Activated CD4-positive, alpha-beta T cell treated with anti-CD3 and anti-CD28 coated beads for 4 hours (primary cell): ENCODE measurements at places on chromosomes 4 and X.

- DNase-seq = no peak
Measured at GRCh38 chr4:125262079-125262478, 52.7 kb upstream of the FAT4 start.

DNA sequence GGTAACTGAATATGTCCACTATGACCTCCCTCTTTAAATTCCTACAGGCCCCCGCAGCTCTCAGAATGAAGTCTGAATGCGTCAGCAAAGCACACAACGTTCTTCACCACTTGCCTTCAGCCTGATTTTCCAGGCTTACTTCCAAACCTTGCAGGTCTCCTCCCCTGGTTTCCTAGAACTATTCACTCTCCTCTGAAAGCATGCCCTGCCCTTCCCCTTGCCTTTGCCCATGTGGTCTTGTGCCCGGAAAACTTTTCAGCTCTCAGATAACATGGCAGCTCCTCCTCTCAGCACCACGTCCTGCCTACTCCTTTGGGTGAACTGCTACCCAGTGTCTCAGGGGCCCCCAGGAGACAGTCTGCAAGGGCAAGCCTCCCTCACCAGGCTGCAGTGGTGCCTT is 268.5 kb upstream of the LDB2 start:
- no peak for DNase-seq

DNA sequence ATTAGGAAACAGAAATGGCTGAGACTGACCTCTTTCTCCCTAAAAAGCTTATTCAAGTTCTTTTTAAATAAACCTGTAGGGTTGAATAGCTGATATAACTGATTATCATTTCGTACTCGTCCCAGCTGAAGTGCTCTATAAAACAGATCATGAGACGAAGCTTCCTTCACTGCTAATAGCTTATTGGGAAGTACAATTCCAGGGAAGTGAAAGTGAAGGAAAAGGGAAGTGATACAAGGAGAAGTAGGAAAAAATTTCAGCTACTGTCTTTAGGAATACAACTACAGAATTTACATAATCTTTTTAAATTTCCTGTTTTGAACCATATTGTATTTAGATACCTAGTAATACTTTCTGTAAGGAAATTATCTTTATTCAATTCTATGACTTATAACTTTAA is 103.0 kb downstream of the SNCA start:
- no peak for DNase-seq

GRCh38 chrX:134181275-134181660 is 55.7 kb upstream of the CCDC160 start:
- no peak for DNase-seq

GRCh38 chr4:65911720-65912119 is 241.4 kb upstream of the EPHA5 start:
- DNase-seq = no peak

DNA sequence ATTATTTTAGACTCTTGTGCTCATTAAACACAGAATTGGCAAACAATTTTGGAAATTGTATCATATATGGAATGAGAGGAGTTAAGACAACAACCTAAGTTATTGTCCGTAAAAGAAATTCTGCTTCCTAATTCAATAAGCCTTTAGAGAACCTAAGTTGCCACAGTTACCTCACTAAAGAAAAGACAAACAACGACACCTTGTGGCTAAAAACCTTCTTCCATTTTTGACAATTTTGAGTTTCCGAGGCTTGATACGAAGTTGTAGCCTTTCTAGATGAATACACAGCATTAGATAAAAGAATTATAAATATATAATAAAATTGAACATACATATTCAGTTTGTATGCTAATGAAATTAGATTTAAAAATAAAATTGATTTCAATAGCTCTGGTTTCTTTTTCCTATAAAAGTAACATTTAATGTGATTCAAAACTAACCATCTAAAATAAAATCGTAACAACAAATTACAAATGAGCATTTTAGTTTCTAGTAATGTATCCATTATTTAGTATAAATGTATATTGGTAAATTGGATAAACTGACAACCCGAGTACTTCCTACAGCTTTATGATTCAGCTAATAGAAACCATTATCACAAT is 275.1 kb downstream of the GPM6A start:
- DNase-seq = no peak

- DNase-seq = no peak
Measured at GRCh38 chrX:2848871-2849301, 20.2 kb downstream of the GYG2 start.

- no peak for DNase-seq
Measured at GRCh38 chrX:1725472-1725871, 110.6 kb downstream of the ASMT start.

GRCh38 chr4:95432466-95432865 is 116.3 kb downstream of the UNC5C start:
- no peak for DNase-seq

- no peak for DNase-seq
Measured at GRCh38 chr4:105236202-105236915, 89.7 kb downstream of the TET2 start.

DNA sequence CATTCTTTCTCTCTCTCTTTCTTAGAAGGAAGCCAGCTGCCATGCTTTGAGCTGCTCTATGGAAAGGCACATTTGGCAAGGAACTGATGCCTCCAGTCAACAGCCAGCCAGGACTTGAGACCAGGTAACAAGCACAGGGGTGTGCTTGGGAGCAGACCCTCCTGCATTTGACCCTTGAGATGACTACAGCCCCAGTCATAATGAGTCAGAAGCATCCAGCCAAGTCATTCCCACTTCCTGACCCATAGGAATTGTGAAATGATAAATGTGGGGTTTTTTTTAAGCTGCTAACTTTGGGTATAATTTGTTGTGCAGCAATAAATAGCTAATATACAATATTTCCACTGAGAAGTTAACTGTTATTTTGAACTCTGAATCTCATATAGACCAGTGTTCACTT is 446.9 kb downstream of the GRXCR1 start:
- no peak for DNase-seq

GRCh38 chr4:3406431-3406830 is 35.3 kb upstream of the HGFAC start:
- DNase-seq = no peak

GRCh38 chr4:112386071-112386470 is 88.9 kb downstream of the ALPK1 start:
- DNase-seq = no peak

- no peak for DNase-seq
Measured at GRCh38 chrX:148917441-148917840, 417.0 kb downstream of the AFF2 start.

- no peak for DNase-seq
Measured at GRCh38 chr4:85555206-85555605, 80.3 kb downstream of the ARHGAP24 start.

DNA sequence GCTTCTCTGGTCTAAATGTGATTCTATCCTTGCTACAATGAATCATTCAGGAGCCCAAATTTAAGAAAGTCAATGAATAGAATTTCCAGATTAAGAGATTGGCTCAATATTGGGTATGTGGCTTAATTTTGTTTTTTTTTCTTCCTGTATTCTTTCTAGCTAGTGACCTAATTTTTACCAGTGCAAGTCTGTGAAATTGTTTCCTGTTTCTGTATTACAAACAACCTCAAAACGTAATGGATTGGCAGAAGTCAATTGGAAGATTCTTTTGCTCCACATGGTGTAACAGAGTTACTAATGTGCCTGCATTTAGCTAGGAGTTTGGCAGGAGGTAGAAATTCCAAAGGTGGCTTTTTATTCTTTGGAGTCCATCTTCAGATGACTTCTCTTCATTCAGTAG is 17.6 kb downstream of the DYNLT3 start:
- no peak for DNase-seq

GRCh38 chrX:63927848-63928247 is 142.8 kb upstream of the ARHGEF9 start:
- no peak for DNase-seq

DNA sequence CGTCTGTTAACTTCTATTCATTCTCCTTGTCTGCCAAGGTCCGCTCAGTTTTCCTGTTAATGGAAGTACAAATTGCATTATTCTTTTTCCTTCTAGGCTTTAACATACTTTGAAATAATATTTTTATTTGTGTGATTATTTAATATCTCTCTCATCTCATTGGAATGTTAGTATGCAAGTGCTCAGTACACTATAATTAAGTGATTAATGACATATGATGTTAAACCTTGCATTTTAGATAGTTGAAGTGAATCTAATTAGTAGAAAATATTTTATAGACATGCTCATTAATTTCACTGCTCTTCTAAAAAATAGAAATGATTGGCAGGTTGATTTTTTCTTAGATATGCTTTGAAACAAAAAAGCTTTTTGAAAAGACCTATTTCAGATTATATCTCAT is 1079.8 kb downstream of the RAPGEF2 start:
- no peak for DNase-seq

DNA sequence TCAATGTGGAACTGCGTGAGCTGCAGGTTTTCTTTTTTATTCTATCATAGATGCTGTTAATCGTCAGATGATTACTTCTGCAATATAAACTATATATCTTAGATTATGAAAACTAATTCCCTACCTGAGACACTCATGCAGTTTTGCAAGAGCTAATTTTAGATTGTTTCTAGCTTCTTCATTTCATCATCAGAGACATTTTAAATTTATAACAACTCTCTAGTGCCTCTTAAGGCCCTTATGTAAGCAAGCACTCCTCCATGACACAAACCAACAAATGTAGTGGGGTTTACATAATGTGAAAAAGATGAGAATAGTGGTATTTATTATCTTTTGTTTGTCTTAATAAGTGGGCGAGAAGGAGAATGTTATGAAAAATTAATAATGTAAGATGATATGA is 170.2 kb upstream of the ETNPPL start:
- no peak for DNase-seq

DNA sequence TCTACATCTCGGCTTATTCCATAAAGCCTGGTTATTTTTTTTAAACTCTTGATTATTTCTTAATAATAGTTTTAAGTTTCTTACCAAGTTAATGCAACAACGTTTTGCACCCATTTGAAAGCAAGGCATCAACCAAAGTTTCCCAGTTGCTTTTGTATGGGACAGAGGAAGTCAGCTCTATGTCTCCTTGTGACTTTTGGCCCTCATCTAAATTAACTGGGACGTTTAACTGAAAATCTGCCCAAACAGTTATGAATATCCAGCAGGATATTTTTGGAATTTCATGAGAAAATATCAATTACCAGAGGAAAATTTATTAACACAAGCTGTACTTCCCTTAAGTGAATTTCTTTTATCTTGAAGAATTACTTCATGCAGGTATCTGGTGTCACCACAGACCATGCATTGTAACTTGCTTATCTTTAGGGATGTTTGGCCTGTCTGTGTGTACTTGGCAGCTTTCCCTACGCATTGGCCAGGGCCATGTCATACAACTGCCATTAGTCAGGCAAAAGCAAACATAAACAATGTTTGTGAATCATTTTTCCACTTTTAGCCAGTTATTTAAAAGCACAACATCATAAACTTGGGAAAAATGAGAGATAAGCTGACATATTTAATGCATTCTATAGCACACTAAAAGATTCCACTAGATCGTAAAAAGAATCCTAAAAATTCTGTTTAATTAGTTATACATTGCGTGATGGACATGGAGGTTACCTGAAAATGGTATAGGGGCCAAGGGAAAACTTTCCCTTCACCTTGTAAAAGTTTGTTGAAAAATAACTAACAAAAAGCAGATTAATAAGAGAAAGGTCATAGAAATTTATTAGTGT is 101.4 kb upstream of the PDE5A start:
- no peak for DNase-seq

GRCh38 chrX:128862557-128862956 is 660.7 kb downstream of the SMARCA1 start:
- DNase-seq = no peak

- DNase-seq = no peak
Measured at GRCh38 chrX:46777971-46778810, 19.3 kb upstream of the SLC9A7 start.

DNA sequence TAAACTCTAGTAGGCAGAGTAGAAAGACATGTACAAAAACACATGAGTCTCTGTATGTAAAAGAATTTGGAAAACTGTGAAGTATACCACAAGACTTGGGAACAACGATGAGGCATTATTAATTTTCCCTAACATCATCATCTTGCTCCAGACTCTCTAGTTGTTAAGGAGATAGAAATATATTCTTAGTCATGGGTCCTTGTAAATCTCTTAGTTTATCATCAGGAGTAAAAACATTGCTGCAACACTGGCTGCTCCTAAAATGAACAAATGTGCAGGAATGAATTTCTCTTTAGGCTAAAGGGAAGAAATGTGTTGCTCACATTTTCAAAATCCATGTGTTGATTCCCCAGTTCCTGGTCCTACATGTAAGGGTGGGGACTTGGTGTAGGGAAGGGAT is 384.6 kb downstream of the STIM2 start:
- DNase-seq = no peak

- DNase-seq = no peak
Measured at GRCh38 chr4:185965426-185966384, 103.3 kb upstream of the TLR3 start.

DNA sequence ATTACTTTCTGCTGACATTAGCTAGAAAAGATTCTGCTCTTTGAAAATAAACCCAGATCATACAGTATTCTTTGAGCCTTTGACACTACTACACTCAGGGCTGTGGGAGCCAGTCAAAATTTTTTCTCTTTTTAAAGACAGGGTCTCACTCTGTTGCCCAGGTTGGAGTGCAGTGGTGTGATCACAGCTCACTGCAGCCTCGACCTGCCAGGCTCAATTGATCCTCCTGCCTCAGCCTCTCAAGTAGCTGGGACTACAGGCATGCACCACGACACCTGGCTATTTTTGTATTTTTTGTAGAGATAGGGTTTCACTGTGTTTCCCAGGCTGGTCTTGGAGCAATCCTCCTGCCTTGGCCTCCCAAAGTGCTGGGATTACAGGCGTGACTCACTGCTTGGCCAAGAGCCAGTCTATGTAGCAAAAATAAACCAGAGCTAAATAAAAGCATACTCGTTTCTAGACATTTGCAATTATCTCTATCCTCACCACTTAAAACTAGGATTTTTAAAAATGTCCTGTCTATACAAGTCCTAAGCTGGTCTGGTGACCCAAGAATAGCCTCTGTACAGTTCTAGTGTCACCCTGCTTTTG is 43.2 kb downstream of the AKAP4 start:
- DNase-seq = no peak

- DNase-seq = no peak
Measured at GRCh38 chr4:185405296-185405999, 8.8 kb downstream of the ANKRD37 start.

DNA sequence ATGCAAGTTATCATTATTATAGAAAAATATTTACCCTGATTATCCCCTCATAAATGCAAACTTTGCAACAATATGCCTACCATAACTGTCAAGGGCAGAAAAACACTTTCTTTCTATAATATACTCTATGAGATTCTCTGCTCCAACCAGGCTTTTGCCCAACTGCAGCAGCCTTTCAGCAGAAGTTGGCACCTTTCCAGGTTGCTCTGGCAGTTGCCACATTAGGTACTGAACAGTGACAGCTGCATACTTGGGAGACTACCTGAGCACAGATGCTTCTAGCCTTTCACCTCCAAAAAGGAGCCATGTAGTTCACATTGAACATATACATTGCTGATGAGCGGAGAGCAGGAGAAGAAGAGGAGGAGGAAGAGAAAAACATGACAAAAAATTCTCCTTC is 69.5 kb upstream of the BRWD3 start:
- no peak for DNase-seq

- no peak for DNase-seq
Measured at GRCh38 chr4:124948976-124949597, 236.6 kb upstream of the ANKRD50 start.

GRCh38 chr4:49044270-49044669 is 58.2 kb downstream of the CWH43 start:
- no peak for DNase-seq

GRCh38 chrX:11131146-11131545 is 20.0 kb downstream of the HCCS start:
- no peak for DNase-seq

GRCh38 chrX:55663584-55663983 is 40.4 kb downstream of the FOXR2 start:
- no peak for DNase-seq

GRCh38 chr4:18518098-18518497 is 496.5 kb upstream of the LCORL start:
- DNase-seq = no peak
